Umbilical cord (tissue), 2 donors: ENCODE measurements at places on chromosomes 7 and 10. TPM values are rescaled to one million over a fixed set of nuclear protein-coding genes. Genes with fewer than 3 reads are reported as not detected.
A peak's percentile ranks its signal among the peaks of the same experiment; 100 is the strongest.

GRCh38 chr7:5627745-5628547 is 153.5 kb downstream of the RNF216 start:
- no peak for DNase-seq

- no peak for DNase-seq
Measured at GRCh38 chr10:69819716-69820506, 18.2 kb downstream of the COL13A1 start.

DNA sequence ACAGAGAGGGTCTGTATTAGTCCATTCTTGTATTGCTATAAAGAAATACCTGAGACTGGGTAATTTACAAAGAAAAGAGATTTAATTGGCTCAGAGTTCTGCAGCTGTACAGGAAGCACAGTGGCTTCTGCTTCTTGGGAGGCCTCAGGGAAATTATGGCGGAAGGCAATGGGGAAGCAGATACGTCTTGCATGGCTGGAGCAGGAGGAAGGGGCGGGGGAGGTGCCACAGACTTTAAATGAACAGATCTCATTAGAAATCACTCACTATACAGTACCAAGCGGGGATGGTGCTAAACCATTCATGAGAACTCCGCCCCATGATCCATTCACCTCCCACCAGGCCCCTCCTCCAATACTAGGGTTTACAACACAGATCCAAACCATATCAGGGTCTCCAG is 3.7 kb upstream of the CALU start:
- DNase-seq: no peak

- peak; percentile 4 for DNase-seq
Measured at GRCh38 chr10:34477249-34477648, 337.8 kb downstream of the PARD3 start.

- peak; percentile 48 for DNase-seq
Measured at GRCh38 chr10:88157981-88158465, 294.6 kb downstream of the PTEN start.

DNA sequence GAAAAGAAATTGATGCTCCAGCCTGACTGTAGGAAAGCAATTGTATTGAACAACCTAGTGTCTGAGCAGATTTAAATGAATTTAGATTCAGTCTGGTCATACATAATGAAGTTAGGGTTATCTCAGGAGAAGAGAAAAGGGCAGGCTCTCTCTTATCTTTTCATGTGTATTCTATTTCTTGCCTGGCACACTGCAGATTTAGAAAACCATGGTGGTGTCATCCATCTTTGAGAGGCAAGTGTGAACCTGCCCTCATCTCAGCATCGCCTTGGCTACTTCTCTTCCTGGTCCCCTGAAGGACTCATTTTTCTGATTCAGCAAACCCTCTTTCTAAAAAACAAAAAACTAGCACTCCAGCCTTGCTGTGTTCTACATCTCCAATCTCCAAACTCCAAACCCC is 137.7 kb downstream of the LRRC4 start:
- DNase-seq: no peak

GRCh38 chr10:36224431-36224985 is 582.4 kb upstream of the FZD8 start:
- DNase-seq: peak; percentile 13

DNA sequence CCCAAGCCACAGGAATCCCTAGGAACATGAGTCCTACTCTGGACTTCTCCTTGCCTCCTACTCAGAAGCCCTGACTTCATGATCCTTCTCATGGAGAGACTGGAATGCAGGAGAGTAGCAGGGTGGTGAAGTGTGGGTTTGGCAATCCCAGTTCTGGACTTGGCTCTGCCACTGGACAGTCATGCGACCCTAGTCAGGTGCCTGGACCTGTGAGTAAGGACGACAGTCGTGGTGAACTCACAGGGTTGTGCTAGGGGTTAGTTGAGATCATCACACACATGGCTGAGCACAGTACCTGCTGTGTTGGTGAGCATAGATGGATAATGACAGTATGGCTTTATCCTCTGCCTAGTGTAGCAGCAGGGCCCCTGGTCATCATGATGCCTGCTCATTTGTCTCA is 117.9 kb downstream of the LRRC18 start:
- no peak for DNase-seq

DNA sequence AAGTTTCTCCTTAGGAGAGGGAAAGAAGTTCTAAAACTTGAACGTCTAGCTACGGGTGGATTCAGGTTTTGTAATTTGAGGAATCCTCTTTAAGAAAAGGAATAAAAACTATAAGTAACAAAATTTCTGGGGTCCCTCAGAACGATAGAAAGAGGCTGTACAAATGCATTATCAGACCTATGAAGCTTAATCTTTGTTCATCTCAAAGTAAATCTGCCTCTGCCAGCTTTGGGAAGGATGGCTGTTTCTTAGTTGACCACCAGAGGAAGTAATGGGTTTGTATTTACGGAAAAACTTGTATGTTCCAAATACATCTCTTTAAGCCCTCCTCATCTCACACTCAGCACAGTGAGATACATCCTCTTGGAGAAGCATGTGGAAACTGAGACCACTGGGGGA is 864 bp downstream of the PSTK start:
- peak; percentile 39 for DNase-seq

- DNase-seq: peak; percentile 54
Measured at GRCh38 chr7:120168066-120168465, 104.9 kb upstream of the KCND2 start.

GRCh38 chr7:8592167-8592566 is 158.8 kb downstream of the NXPH1 start:
- DNase-seq: no peak

GRCh38 chr10:93062514-93063143 is 2.0 kb downstream of the CYP26C1 start:
- DNase-seq: no peak

GRCh38 chr7:147513451-147513850 is 1077.1 kb upstream of the C7orf33 start:
- DNase-seq: no peak

GRCh38 chr7:130189343-130189742 is 15.9 kb downstream of the TMEM209 start:
- DNase-seq: peak; percentile 12

DNA sequence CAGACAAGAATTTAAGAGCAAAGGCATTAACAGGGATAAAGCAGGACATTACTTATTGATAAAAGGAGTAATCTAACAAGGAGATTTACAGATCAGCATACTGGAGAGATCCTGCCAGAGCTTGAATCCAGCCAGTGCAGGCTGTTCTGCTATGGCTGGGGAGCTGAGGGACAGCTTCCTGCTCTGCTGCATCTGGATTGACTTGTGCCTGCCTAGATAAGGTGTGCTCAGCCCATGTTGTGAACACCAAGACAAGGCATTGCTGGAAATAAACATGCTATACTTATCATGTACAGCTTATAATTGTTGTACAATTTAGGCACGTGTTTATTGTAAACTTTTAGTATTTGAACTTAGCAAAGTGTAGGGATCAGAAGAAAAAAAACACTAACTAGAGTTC is 71.7 kb downstream of the HIF1AN start:
- DNase-seq: no peak

Gene MRLN
- 16.9 TPM for total RNA-seq

Gene HOXA3
- total RNA-seq: 0.96 TPM

Gene GAD2
- total RNA-seq: 2.2 TPM

Gene HOXA2
- 0.24 TPM for total RNA-seq

Gene WDR11
- total RNA-seq: 54.7 TPM

Gene FZD1
- total RNA-seq: 33.9 TPM

Gene NPTX2
- total RNA-seq: 14.7 TPM

Gene ADARB2
- total RNA-seq: not detected

Gene ZNF425
- 5.1 TPM for total RNA-seq

Gene GBF1
- 17.1 TPM for total RNA-seq
